ENCODE measurements at places on chromosomes 4 and X. TPM values are rescaled to one million over a fixed set of nuclear protein-coding genes. Genes with fewer than 3 reads are reported as not detected.

DNA sequence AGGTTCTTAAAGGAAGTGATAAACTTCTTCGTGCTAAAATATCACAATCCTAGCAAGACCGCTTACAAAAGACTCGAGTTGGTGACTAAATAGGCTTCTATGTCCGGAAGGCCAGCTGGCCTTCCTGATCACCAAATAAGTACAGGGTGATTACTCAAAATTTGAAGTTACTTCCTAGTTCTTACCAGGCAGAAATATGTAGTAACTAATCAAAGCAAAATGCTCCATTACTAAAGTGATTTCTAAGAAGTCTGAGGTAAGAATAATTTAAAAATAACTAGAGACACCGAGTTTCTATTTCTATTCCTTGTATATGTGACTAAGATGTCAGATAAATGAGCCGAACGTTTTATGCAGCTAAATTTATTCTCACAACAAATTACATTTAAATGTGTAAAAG is 62.2 kb downstream of the NSUN7 start:
- no peak for DNase-seq

DNA sequence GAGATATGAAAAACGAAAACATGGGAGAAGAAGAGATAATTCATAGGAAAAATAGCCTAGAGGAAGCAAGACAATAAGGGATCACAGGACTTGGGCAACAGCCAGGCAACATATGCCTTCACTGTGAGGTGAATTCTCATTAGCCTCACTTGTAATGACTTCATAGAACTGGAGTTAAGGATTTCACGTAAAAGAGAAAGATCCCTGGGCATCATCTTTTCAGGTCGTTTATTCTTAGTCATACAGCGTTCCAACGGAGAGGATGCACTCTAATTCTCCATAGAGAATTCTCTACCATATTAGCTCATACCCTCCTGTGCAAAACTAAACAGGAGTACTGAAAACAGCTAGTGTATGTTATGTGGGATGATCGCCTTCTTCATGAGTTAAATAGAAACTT is 1.4 kb downstream of the PRKG2 start:
- no peak for DNase-seq

PPM1K gene
- 16.5 TPM for total RNA-seq

DNA sequence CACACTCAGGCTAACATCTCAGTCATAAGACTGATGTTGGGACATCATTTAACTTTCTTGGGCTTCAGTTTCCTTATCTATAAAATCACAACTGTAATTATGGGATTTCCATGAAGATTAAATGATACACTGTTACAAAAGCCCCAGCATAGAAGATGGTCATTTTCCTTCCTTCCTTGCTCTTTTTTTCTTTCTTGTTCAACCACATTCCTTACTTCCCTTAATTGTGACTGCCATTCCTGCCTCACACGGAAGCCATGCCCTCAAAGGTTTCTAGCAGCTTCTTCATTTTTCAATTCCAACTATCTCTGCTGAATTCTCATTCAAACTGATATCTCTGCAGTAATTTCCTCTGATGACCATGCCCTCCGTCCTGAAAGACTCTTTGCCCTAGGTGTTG is 311.8 kb downstream of the PPP3CA start:
- DNase-seq = no peak

GRCh38 chrX:19630228-19630627 is 114.9 kb upstream of the MAP3K15 start:
- no peak for DNase-seq

- no peak for DNase-seq
Observed at GRCh38 chr4:113849771-113850170, 88.2 kb upstream of the CAMK2D start.

PSAPL1 gene
- total RNA-seq = not detected

ZNF630 gene
- 2.9 TPM for total RNA-seq

DNA sequence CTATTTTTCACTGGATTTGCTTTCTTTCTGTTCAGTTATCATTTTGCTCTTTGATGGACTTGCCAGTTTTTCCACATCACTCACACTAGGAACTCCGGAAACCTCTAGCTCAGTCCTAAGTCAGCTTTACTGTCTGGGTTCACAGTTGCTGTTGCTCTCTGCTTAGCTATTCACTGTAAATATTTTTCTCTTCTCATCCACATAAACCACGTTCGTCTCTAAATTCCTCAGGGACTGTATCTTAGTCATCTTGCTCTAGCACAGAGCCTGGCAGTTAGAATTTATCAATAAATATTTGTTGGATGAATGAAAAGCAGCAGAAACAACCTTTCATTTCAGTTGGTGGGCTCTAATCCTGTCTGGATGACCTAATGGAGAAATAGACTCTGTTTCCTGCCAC is 119.4 kb upstream of the DMD start:
- DNase-seq = no peak

TRIM2 gene
- 26.8 TPM for total RNA-seq

- DNase-seq = no peak
Observed at GRCh38 chrX:101744085-101744484, 84.4 kb upstream of the ARMCX2 start.

- DNase-seq = no peak
Observed at GRCh38 chrX:38678821-38679220, 117.5 kb downstream of the TSPAN7 start.

GRCh38 chr4:42965326-42965725 is 72.8 kb downstream of the GRXCR1 start:
- no peak for DNase-seq

- no peak for DNase-seq
Observed at GRCh38 chr4:6364581-6364980, 94.9 kb downstream of the WFS1 start.

GRCh38 chrX:24146283-24146949 is 3.1 kb upstream of the ZFX start:
- no peak for DNase-seq

- no peak for DNase-seq
Observed at GRCh38 chrX:9146657-9147056, 112.7 kb upstream of the FAM9B start.

GRCh38 chrX:40748977-40749376 is 13.6 kb upstream of the MED14 start:
- DNase-seq = no peak

YY2 gene
- total RNA-seq = 0.97 TPM

GRCh38 chr4:41882625-41883347 is 52.4 kb upstream of the TMEM33 start:
- DNase-seq = no peak

DNA sequence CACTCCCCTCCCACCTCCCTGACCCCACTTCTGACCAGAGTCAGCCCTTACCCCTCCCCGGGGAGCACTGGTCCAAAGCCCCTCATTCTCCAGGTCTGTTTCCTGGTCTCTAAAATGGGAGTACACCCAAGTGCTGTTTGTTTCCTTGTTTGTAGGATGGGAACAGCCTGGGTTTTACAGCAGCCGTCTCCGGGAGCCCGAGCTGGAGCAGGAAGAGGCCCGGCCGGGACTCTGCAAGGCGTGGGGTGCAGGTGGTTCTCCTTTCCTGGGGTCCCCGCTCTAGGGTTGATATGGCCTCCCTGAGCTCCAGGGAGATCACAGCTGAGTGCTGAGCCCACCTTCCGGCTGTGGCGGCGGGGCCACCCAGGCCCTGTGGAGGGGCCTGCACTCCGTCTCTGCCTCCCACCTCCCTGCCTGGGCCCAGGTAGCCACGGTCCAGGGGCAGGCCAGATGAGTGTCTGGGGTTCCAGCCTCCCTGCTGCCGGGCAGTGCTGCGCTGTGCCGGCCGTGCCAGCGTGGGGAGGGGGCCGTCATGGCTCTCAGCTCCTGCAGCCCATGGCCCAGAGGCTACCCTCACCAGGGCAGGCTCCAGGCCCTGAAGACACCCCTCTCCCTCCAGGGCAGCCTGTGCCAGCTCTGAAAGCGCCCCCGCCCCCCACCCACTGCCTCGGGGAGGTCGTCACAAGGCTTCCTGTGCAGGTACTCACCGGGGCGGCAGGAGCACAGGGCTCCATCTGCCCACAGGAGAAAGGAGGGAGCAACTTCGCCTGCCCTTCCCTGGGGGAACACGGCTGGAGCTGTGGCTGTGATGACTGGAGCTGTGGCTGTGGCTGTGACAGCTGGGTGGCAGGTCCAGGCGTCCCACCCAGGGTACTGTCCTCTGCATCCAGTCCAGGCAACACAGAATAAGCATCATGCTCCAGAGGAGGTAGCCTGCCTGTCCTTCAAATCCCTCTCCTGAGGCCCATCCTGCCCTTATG is 98.8 kb downstream of the ADRA2C start:
- DNase-seq = no peak

GRCh38 chrX:56764975-56765791 is 36.1 kb downstream of the NBDY start:
- no peak for DNase-seq

POLN gene
- total RNA-seq = 0.95 TPM

DNA sequence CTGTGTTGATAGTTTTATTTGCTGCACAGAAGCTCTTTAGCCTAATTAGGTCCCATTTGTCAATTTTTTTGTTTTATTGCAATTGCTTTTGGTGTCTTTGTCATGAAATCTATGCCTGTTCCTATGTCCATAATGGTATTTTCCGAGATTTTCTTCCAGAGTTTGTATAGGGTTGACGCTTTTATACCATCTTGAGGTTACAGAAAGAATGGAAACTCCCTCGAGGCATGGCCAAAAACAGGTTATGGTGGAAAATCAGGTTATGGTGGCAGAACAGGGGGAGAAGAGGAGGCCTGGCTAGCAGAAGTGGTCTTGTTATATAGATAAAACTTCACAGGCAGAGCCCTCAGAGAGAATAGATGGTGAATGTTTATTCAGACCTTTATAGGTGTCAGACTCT is 21.6 kb downstream of the OPHN1 start:
- no peak for DNase-seq

DNA sequence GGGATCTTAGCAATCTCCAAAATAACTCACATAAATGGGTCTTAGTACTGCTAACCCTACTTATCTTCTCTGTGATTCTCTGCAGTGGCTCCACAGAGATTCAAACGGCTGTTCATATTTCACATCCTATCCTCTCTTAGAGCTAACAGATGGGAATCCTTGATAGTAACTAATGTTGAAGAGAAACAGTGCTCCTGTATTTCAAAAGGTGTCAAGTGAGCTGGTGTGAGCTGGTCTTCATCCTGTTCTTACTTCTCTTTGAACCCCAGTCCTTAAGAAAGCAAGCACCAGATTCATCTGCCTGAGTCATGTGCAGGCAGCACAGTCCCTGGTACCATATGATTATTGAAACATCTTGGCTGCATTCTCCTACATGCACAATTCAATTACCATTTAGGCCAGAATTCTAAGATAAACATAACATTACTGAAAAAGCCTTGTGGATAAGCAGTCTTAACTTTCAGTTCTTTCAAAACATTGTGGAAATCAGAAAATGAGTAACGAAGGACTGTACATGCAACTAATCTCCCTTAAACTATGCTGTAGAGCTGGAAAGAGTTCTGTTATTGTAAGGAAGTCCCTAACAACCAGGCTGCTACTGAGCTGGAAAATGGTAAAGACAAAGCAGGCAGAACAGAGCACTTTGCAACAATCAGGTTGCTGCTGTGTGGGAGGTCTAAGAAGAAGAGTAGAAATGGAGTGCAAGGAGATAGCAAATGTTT is 153.1 kb downstream of the NPNT start:
- DNase-seq = no peak
